ENCODE measurements at places on chromosomes 5 and 9. TPM values are rescaled to one million over a fixed set of nuclear protein-coding genes. Genes with fewer than 3 reads are reported as not detected.

Gene KLHL3
- total RNA-seq, result 2.6 TPM

Gene GFI1B
- total RNA-seq, result not detected

Gene ANGPTL2
- 157 TPM for total RNA-seq

Gene PTPRD
- 19.8 TPM for total RNA-seq

Gene SLC46A2
- total RNA-seq, result not detected

Gene GABBR2
- not detected for total RNA-seq

Gene CLIC3
- 3.2 TPM for total RNA-seq

Gene SLC12A7
- total RNA-seq, result 15.0 TPM

Gene ANKRD34B
- not detected for total RNA-seq

Gene DELE1
- 43.2 TPM for total RNA-seq

Gene KLF4
- 11.4 TPM for total RNA-seq

Gene FOXD4L3
- total RNA-seq, result 0.34 TPM

Gene ADAMTS2
- 112 TPM for total RNA-seq

Gene OMD
- total RNA-seq, result 11.2 TPM

Gene DYNC2I2
- 18.5 TPM for total RNA-seq

Gene ENDOG
- total RNA-seq, result 19.1 TPM

Gene PTGS1
- 135 TPM for total RNA-seq
